ENCODE measurements at places on chromosomes 1 and 21.

DNA sequence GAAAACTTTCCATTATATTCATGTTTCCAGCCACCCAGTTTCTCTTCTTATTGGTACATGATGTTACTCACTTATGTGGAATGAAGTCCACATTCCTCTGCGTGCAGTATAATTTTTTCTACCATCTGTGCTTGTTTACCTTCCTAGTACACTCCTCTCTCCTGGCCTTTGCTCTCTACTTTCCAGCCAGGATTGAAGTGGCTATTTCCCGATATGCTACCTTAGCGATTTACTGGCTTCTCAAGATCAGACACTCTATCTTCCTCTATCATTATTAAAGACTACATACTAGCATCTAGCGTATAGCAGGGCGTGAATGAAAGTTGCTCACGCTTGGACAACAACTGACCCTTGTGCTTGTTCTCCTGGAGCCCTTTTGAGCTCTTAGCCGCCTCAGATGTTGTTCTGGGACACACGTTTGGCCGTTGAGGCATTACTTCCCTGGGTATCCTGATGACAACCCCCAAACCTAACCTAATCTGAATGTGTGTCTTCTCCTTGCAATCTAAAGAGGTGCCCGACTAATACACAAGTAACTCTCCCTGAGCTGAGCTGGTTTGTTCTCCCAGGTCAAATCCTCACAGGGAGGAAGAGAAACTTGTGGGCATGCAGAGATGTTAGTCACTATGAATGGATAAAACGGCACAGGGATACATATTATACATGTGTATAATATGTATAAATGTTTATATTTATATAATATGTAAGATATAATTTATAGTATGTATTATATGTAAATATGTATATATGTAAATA is 13.4 kb upstream of the MTARC2 start:
- DNase-seq: peak; percentile 71

- DNase-seq: no peak
These were observed 37.3 kb upstream of the ACTL8 start for GRCh38 chr1:17717594-17718535.

DNA sequence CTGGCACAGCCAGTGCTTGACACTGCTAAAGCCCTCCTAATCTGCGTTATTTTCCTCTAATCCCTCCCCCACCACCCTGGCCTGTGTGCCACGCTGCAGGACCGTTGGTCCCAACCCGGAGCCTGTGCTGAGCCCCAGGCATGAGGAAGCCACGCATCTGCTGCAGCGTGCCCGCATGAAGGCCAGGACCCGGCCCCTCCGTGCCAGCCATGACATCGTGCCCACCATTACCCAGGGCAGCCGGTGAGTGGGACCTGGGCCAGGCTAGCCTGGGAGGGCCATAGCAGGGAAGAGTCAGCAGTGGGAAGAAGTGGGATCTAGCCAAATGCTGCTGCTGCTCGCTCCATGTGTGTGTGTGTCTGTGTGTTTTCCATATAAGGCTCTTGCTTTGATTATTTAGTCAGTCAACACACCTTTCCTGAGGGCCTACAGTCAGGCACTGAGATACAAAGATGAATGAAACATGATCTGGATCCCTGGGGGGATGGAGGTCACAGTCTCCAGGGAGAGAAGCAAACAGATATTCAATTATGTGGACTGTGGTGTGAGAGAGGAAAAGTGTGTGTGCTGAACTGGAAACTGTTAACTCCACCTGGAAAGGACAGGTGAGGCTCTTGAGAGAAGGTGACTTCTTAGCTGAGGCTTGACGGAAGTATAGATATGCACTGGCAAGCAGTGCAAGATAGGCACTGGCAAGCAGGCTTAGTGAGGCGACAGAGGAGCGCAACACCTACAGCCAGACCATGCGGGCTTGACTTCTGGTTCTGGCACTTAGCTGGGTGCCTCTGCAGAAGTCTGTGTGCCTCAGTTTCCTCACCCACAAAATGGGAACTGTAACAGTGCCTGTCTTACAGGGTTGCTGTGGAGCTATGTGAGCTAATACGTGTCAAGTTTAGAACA is 15.9 kb downstream of the KIAA1614 start:
- no peak for DNase-seq

- DNase-seq: peak; percentile 84
These were observed 1.0 kb downstream of the SLC35D1 start for GRCh38 chr1:67052741-67053534.

DNA sequence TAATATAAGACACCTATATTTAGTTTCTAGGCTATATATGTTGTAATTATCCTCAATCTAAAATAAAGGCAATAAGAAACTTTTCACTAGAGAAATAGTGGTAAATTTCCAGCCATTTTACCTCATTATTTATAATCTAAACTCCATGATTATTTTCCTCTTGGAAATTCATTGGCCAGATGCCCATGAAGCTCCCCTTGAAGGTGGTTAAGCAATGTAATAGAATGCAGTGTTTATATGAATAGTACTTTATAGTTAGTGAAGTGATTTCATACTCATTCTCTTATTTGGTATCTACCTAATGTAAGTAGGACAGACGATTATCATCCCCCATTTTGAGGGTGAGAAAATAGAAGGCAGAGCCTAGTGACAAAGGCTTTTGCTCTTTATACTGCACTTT is 26.5 kb downstream of the NFYC start:
- DNase-seq: no peak

- DNase-seq: no peak
These were observed at the start of gene UBE2Q1 for GRCh38 chr1:154557939-154558719. Gene UBE2Q1, minus strand, starts transcription at chr1:154558662. Its CDS starts 109 bp downstream, at chr1:154558553.

- DNase-seq: no peak
These were observed 1.8 kb downstream of the CELA2B start for GRCh38 chr1:15477646-15478212.

DNA sequence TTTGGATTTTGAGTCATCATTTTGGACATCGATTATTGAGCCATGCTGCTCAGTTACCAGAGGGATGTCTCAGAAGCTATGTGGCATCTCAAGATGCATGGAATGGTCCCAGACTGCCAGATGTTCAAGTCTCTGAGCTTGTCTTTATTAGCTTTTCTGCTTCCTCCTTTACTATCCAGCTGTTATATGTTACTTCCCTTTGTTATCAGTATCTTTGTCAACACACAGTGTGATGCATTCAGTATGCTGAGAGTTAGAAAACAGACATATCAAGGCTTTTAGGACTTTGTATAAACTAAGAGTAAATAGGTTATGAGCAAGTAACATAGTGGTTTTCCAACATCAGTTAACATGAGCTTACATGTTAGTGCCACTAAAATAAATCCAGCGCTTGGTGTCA is 474.5 kb downstream of the DSCAM start:
- no peak for DNase-seq

GRCh38 chr1:35556484-35557117 is 602 bp downstream of the KIAA0319L start:
- no peak for DNase-seq

DNA sequence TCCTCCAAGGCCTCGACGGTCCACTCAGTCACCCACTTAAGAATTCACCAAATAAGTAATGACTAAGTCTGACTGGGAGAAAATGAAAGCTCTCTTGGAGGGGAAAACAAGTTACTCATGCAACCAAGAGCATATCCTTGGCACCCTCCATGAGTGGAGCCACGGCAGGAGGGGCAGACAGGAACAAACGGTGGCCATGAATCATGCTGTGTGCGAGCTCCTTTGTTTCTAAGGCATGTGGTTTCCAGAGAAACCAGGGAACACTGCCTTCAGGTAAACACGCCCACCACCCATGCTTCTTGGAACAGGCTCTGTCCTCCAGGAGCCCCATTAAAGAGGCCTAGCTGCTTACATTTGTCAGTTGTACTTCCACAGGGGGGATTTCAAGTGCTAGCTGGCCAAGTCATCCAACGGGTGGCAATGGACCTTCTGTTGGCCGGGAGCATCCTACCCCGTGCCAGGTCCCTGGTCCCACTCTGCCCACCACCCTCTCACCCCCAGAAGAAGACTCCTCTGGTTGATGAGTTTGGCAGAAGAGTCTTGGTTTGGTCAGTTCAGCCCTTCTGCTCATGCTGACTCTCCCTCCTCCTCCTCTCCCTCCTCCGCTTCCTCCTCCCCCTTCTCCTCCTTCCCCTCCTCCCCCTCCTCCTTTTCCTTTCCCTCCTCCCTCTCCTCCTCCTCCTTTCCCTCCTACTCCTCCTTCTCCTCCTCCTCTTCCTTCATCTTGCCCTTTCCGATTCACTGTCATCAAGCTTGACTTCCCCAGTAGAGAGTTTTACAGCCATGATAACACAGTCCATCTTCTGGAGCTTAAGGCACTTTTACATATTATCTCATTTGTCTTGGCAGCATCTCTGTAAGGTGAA is 107.6 kb downstream of the CCDC185 start:
- peak; percentile 100 for DNase-seq

DNA sequence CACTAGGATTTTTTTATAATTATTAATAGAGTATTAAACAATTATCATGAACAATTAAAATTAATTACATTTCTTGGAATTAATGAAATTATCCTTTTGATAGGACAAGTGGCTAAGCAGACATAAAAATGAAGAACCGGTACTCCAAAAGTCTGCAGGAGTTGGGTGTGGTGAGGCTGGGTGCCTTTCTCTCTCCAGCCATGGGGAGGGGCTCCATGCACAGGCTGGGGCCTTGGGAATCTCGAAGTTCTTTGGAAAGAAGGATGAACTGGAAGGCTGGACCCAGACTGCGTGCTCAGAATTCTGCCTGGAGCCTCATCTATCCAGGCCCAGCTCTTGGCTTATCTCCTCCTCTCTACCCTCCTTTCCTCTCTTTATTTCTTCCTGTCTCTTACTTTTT is 94.1 kb downstream of the ACTL8 start:
- no peak for DNase-seq

DNA sequence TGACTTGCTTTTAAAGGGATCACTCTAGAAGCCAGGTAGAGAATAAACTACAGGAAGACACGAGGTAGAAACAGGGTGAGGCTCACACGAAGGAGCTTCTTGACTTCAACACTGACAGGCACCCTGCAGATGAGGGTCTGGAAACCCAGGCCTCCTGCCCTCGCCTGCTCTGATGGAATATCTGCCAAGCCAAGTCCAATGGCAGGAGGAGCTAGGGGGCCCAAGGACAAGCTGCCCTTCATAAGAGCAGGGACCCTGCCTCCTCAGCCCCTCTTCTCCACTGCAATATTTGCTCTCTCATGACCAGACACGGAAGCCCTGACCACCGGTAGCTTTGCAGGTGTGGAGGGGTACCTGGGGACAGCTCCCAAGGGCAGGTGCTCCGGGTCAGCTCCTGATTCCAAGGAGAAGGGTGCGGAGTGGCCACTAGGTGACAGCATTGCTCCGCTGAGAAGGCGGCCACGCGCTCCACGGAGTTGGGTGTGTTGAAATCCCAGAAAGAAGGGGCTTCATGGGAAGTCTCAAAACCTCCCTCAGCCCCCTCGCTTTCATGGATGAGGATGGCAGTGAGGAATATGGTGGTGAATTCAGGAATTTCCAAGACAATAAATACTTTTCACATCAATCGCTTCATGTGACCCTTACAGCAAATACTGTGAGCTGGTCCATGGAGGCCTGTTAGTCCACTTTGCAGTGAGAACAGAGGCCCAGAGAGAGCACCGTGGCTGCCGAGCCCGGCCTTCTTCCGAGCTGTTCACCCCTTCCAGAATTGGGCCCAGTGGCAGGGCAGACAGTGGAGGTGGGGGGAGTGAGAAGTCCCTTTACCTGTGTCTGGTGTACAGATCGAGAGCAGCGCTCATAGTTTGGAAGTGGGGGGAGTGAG is 33.2 kb upstream of the PAX7 start:
- DNase-seq: peak; percentile 53

DNA sequence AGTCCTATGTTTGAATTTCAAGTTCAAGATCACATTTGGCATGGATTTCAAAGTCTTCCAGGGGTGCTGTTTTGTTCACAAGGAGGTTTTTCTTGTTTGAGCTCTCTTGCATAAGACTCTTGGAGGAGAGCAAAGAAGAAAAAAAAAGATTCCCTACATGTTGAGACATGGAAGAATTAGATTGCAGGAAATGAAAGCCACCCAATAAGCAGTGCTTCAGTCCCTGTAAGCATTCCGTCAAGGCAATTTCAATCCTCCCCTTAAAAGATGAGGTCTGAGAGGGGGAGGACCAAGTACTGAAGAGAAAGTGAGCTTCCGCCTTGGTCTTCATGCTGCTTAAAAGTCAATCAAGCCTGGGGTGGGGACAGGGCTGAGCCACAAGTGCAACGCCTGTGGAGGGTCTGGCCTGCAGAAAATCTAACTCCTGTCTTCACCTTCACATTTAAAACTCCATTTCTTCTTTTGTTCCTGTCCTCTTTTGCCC is 50.2 kb downstream of the LPAR3 start:
- peak; percentile 72 for DNase-seq

- no peak for DNase-seq
These were observed 76.2 kb upstream of the CD34 start for GRCh38 chr1:207987164-207987563.

GRCh38 chr1:110266834-110267233 is 56.7 kb downstream of the KCNC4 start:
- DNase-seq: no peak

DNA sequence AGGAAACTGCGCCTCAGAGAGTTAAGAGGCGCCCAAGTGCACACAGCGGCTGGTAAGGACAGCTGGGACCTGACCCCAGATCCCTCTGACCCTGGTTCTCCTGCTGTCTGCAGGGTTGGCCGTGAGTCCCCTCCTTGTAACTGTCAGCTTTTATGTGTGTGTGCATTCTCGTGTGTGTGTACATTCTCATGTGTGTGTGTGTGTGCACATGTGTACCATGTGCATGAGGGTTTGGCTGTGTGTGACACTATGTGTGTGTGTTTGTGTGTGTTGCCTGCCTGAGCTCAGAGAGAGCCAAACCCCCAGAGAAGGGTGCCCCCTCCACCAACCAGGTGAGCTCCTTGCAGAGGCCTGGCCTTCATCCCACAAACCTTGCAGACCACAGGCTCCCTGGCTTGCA is 25.9 kb upstream of the EFHD2 start:
- DNase-seq: no peak

DNA sequence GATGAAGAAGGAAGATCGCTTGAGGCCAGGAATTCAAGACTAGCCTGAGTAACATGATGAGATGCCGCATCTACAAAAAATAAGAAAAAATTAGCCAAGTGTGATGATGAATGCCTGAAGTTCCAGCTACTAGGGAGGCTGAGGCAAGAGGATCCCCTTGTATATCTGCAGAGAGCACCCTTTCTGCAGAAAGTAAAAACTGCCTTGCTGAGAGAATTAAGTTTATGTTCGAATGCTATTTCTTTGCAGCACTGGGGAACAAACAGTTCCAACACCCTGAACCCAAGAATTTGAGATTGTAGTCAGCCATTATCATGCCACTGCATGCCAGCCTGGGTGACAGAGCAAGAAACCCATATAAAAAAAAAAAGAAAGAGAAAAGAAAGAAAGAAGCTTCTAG is 20.6 kb upstream of the KCNT2 start:
- no peak for DNase-seq
